ENCODE measurements at places on chromosomes 6 and 20.

- peak; percentile 80 for DNase-seq
These were observed 13.2 kb upstream of the TFB1M start for GRCh38 chr6:155327326-155328073.

DNA sequence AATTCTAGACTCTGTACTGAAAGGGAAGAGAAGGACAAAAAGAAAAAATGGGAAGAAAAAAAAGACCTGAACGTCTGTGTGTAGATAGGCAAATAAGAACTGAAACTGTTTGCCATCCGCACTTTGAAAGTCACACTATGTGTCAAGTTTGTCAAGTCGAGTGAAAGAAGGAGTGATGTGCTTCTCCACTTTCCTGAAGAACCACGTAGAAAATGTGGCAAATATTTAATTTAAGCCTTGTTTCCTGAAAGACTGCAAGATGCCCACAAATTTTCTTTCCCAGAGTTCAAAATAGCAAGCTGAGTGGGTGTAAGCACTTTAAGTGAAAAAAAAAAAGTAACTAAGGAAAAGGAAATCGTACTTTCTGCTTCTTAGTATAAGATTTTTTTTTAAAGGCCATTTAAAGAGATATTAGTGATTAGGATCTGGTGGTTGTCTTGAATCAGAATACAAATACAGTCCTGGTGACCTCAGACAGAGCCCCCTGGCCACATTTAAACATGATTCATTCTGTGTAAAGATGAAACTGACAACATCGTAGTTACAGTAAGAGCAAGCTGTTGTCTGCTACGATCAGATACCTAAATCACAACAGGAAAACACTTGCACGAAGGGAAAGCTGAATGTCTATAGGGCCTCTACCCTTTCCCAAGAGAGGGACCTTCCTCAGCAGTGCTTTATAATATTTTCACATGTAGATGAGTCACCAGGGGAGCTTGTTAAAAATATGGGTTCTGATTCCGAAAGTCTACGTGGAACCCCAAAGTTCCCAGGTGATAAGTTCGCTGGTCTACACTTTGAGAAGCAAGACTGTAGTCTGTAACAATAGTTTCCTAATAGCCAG is 102.3 kb downstream of the HIVEP2 start:
- peak; percentile 78 for DNase-seq

- DNase-seq: no peak
These were observed 40.2 kb upstream of the FAM50B start for GRCh38 chr6:3808759-3809514.

DNA sequence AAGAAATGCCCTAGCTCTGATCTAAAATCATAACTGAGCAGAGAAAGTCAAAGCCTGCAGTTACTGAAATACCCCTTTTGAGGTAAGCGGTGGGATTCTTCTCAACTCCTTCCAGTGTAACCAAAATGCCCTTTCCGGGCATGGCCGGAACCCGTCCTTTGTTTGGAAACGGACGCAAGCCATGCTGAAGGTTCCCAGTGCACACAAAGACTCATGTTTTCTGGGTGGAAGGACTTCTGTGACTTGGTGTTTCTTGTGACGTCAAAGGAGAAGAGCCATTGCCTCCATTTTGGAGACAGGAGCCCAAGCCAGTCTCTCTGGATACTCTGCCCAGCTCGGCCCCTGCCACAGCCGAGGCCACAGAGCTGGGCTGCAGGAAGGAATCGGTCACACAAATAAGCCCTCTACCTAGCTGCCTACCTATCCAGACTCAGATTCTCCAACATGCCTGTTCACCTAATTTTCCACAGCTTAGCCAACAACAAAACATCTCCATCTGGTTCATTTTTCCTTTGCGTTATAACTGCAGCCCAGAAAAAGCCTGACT is 182.8 kb downstream of the TBXT start:
- no peak for DNase-seq

DNA sequence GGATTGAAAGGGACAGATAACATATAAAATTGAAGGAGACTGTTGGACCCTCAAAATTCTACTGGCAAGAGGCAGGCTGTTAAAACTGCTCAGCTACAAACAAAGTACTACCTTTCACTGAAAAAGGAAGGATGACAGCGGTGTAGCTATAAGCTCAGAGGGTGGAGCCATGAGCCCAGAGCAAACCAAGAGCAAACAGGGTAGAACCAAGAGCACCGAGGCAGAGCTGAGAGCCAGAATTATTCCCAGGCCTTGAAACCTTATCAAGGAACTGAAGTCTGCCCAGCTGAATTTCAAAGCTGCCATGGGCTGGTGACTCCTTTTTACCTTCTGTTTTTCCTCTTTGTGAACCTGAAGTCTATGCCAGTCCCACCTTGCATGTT is 74.7 kb upstream of the SLC4A11 start:
- no peak for DNase-seq

GRCh38 chr6:52976591-52977035 is 18.5 kb downstream of the GSTA4 start:
- DNase-seq: peak; percentile 83

DNA sequence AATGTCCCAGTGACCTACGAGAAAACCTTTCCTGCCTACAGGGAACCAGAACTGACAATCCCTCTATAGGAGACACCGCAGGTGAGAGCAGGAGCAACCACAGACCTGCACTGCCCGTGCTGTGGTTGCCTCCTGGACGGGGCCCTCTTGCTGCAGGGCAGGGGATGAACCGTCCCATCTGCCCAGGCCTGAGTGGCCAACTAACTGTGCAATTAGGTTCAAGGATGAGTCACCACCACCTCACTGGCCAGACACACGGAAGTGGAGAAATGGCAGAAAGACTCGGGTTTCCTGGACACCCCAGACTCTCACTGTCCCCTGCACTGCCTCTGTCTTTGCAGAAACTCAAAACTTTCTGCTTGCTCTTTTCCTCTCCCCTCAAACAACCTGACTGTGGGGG is 13.8 kb upstream of the HLA-G start:
- DNase-seq: peak; percentile 48

GRCh38 chr20:43514648-43514999 is 7.1 kb downstream of the L3MBTL1 start:
- DNase-seq: peak; percentile 39

DNA sequence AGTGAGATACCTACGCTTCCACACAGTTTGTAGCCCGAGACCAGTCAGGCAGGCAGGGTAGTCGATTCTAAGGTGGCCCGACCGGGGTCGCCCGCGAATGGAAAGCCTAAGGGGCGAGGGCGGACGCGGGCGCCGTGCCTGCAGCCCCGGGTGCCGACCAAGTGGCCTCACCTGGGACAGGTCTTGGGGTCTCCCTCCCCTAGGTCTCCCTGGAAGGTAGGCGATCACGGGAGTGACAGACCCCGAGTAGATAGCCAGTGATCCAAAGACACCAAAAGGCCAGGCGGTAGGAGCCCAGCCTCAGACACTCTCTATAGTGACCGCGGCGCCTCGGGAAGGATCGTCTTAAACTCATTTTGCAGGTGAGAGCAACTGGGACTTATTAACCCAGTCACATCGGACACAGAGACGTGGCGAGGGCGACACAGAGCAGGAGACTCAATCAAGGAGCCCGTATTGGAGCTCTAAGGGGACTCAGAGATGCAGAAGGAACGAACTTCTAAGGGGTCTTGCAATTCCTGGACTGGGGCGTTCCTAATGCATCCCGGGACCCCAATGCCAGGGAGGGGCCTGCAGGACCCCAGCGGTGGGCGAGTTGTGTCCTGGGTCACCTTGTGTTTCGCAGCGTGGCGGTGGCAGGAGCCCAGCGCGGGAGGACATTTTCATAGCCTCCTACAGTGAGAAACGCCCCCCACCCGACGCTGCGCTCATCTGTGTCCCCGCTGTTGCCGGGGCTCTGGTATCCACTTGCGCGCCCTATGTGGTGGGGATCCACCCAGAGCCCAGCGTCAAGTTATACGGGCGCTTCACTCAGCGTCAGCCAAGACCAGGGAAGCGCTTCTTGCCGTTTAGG is 2.1 kb upstream of the VSX1 start:
- DNase-seq: no peak

- DNase-seq: no peak
These were observed 280 bp downstream of the SPATA2 start for GRCh38 chr20:49915118-49915379.

GRCh38 chr6:1802491-1803395 is 193.0 kb downstream of the FOXC1 start:
- no peak for DNase-seq

- DNase-seq: no peak
These were observed 31.4 kb downstream of the STK4 start for GRCh38 chr20:44997668-44998067.

GRCh38 chr20:18722371-18722770 is 91.2 kb upstream of the SCP2D1 start:
- DNase-seq: no peak

GRCh38 chr6:55047451-55048044 is 126.8 kb upstream of the HCRTR2 start:
- DNase-seq: peak; percentile 93

GRCh38 chr20:6269168-6269873 is 146.5 kb upstream of the FERMT1 start:
- DNase-seq: no peak

GRCh38 chr6:130119211-130119610 is 100.8 kb downstream of the L3MBTL3 start:
- no peak for DNase-seq

DNA sequence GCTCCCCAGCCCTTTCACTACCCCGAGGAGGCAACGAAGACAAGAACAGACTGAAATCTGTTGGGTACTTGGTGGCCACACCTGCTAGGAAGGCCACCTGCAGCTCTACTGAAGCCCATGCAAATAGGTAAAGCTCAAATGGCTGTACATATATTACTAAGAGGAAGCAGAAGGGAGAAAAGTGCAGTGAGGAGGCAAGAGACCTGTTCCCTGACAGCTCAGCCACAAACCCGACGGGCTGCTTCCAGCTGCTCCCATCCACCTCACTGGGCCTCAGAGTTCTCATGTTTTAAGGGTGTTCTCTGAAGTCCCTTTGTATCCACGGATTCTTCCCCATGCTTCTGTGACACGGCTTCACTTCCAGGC is 24.6 kb downstream of the TRAM2 start:
- no peak for DNase-seq

GRCh38 chr6:31547727-31548543 is 527 bp downstream of the NFKBIL1 start:
- peak; percentile 35 for DNase-seq

DNA sequence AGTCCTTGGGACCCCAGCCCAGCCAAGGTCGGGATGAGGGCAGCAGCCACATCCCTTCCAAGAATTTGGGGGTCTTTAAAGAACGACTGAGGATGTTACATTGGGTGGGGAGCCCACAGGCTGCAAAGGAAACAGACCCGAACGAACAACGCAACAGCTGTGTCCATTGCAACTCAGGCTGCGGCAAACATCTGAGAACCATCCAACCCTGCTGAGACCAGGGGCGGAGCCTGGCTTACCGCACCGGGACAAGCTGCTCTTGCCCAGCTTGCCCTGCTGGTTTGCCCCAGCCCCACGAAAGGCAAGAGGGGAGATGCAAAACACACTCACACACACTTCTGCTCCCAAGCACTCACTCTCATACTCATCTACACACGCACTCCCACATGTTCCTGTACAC is 21.5 kb upstream of the TAF4 start:
- no peak for DNase-seq

DNA sequence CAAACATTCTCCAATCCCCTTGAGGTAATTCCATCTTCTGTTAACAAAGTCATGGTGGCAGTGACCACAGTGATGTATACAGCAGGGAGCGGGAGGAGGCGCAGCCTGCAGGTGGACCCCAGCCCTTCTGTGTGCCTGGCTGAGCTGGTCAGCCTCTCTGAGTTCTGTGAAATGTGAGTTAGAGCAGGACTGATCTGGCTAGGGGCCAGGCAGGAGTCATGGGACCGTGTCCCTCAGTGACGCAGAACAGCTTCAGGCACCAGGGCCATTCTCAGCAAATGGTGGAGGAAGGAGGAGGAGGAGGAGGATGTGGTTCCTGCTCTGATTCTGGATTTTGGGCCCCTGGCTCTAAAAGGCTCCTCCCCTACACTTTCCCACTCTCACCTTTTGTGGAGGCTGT is 6.9 kb downstream of the PHACTR3 start:
- DNase-seq: no peak

DNA sequence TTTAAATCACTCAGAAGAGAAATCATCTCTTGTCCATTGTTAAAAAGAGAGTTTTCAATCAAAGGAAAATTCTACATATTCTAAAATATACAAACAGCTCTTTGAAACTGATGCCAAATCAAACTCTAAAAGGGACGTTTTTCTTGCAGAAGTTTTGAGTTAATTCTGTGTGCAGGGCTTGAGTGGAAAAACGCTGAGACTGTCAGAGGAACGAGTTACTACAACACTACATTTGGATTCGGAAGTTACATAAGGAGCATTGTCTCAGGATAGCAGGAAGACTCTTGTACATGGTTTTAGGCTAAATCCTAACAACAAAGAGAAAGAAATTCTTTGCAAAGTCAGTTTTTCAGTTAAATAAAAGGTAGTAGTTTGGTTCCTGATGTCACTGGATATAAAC is 155.7 kb upstream of the SUPT3H start:
- no peak for DNase-seq

- no peak for DNase-seq
These were observed 26.2 kb upstream of the HDAC2 start for GRCh38 chr6:113997116-113997515.

DNA sequence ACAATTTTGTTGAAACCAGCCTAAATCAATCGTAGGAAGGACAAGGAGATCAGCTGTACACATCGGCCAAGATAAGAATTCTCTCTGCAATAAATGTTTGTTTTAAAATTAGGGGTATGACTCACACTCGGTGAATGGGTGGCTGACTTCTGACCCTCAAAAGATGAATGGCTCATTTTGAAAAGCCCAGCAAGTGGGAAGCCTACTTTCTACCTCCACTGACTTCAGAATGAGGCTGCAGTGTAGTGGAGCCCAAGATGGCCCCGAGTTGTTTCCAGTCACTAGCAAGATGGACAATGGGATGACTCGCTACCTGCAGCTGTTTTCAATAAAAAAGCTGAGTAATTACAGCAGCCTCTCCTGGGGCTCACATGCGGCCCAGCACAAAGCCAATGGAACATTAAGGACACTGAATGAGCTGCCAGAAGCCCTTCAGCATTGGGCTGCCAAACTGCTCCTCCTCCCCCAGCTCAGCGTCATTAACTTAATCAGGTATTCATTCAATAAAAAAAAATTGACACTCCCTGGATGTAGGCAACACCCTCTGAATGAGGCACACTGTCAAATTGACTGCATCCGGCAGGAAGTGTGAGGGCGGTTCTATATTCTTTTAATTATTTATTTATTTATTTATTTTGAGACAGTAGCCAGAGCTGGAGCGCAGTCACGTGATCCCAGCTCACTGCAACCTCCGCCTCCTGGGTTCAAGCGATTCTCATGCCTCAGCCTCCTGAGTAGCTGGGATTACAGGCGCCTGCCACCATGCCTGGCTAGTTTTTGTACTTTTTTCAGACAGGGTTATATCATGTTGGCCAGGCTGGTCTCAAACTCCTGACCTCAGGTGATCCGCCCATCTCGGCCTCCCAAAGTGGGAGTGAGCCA is 107.3 kb downstream of the GMPR start:
- peak; percentile 51 for DNase-seq

DNA sequence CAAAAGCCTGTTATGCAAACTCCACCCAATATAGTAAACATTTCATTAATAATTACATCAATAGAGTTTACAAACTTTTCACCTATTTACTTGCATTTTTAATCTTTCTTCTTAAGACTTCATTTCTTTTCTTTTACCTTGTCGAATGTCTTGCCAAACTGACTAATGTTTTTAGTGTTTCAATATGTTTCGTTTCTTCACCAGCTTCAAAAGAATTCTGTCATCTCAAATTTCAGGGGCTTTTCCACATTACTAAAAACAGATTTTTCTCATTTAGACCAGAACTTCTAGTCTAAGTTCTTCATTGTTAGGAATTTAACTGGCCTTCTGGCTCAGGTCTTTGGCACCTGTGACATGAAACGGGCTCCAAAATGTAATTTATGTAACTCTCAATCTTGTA is 196.5 kb downstream of the ARHGAP18 start:
- no peak for DNase-seq

GRCh38 chr6:93858213-93858612 is 438.9 kb upstream of the EPHA7 start:
- DNase-seq: no peak
